ENCODE measurements at places on chromosomes 13 and 19.

DNA sequence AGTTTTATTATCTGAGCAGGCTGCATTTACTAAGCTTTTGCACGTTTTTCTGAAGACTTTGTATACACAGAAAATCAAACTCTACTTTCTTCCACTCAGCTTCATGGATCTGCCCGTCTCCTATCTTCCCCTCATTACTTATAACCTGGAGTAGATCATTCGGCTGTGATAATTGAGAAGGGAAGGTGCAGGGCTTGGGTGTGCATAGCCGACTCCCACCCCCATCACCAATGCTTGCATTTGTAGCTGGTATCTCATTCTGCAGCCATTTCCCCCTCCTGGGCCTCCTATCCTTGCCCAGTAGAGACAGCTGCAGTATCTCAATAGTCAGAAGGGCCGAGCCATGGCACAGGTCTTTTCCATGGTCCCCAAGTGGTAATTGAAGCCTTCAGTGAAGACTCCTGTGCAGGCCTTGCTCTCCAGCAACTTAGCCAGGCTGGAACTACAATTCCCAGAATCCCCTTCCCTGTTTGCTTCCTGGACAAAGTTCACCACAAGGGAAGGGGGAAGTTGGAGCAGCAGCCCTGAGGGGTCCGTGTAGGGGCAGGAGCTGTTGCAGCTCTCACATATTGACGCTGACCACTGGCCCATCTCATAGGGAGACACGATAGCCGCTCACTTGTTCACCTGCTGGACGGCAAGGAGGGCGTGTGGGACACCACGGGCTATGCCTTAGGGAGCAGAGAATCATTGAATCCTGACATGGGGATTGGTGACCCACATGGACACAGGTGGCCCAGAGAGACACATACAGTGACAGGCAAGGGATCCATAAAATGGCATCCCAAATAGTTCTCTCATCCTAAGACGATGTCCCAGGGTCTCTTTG is 2.1 kb upstream of the SIGLEC8 start:
- no peak for DNase-seq

DNA sequence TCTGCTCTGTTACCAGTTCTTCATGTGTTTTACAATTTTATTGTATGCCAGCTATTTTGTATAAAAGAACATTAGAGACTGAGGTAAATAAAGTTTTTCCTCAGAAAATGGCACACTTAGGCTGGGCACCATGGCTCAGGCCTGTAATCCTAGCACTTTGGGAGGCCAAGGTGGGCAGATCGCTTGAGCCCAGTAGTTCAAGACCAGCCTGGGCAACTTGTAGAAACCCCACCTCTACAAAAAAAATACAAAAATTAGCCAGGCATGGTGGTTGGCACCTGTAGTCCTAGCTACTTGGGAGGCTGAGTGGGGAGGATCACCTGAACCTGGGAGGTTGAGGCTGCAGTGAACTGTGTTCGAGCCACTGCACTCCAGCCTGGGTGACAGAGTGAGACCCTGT is 32.0 kb downstream of the CCDC8 start:
- peak; percentile 1 for DNase-seq

- DNase-seq = no peak
Measured at GRCh38 chr13:108828086-108828815, 198.8 kb downstream of the MYO16 start.

GRCh38 chr13:110593430-110594130 is 21.8 kb upstream of the NAXD start:
- DNase-seq = peak; percentile 34

- peak; percentile 11 for DNase-seq
Measured at GRCh38 chr19:46386151-46386550, 27.2 kb downstream of the CCDC8 start.

DNA sequence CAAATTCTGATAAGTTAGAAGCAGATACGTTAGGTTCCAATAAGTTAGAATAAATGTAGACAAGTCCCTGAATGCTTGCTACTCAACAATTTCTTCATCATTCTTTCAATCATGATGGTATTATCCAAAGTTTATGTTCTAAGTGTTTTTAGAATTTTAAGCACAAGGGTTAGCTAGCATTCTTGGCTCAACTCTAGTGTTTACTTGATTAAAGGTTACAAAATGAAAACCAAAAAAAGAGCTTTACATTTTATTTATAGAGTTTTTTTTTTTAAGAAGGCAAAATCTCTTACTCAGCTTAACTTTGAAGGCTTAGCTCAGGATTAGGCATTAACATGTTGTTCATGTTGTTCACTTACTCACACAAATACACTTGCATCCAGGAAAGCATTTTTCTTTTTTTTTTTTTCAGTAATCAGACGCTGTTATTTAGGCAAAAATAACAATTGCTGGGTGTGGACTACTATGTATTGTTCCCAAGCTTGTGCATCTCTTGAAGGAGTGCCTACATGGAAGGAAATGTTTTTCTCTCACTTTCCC is 420.6 kb downstream of the DCT start:
- DNase-seq = no peak

- no peak for DNase-seq
Measured at GRCh38 chr13:51552027-51552426, 32.2 kb upstream of the WDFY2 start.

- DNase-seq = no peak
Measured at GRCh38 chr19:37564624-37565369, 29.8 kb downstream of the ZNF571 start.

- no peak for DNase-seq
Measured at GRCh38 chr13:29379281-29379680, 216.2 kb downstream of the SLC7A1 start.

DNA sequence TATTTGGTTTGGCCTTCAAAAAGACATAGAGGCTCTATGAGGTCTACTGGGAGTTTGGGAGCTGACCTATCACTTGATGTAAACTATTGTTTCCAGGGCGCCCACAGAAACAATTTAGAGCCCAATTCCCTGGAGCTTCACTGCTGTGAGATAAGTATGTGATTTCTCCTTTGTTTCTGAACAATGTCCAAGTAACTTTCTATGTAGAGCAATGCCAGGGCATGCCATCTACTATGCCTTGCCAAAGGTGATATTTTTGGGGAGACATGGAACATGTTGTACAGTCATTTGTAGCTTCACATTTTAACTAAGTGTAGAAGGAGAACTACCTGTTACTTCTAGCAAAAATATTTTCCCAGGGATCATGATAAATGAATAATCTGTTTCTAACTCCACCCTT is 872.6 kb downstream of the GPC5 start:
- DNase-seq = no peak

GRCh38 chr13:94620286-94620896 is 18.7 kb downstream of the GPR180 start:
- peak; percentile 54 for DNase-seq

DNA sequence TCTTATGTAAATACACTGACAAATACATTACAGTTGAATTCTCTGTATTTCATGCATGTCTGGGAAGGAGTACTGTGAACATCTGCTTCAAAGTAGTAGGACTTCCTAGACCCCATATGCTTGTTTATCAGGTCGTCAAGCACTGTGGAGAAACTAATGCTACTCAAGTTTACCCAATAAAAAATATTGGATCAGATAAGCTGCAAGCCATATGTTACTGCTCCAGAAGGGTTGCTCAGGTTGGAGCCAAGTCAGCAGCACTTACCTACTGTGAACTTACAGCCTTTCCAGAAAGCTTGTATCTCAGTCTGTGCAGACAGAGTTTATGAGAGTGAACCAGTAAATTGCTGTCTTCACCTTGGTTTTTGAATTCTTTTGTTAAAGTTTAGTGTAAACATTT is 36.2 kb downstream of the SLAIN1 start:
- DNase-seq = no peak

- peak; percentile 52 for DNase-seq
Measured at GRCh38 chr19:18520848-18521691, 800 bp downstream of the ELL start.

DNA sequence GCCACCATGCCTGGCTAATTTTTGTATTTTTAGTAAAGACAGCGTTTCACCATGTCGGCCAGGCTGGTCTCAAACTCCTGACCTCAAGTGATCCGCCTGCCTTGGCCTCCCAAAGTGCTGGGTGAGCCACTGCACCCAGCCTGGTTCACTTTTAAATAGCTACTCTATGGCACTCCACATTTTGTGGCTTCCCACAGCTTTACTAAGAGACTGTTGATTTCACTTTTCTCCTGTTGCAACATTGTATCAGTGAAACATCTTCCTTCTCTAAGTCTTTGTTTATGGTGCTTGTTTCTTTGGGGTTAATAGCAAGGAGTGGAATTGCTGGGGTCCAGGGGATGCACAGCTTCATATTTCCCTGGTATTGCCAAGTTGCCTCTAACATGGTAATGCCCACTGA is 12.3 kb downstream of the TMEM38A start:
- no peak for DNase-seq

DNA sequence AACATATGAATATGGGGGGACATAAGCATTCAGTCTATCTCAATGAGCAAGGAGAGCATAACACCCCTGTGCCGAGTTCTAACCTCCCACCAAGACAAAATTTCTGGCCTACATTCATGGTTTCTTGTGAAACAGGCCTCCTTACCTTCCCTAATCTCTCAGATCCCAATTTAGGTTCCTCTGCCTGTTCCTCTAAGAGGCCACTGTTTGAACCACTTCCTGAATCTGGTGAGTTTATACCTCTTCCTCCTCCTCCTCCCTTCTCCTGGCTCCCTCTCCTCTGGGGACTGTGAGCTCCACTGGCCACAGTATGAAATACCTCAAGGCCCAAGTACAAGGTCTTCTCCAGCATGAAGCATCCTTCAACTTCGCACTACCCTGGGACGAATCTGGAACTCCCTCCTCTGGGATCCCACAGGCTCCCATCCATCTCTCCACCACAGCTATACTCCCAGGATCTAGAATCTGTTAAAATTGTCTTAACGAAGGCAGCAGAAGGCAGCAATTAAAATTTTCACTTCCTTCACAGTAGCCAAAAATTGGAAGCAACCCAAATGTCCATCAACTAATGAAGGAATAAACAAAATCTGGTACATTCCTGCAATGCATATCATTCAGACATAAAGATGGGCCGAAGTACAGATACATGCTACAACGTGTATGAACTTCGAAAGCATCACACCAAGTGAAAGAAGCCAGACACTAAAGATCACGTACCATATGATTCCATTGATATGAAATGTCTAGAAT is 7.8 kb upstream of the SIGLECL1 start:
- DNase-seq = no peak

DNA sequence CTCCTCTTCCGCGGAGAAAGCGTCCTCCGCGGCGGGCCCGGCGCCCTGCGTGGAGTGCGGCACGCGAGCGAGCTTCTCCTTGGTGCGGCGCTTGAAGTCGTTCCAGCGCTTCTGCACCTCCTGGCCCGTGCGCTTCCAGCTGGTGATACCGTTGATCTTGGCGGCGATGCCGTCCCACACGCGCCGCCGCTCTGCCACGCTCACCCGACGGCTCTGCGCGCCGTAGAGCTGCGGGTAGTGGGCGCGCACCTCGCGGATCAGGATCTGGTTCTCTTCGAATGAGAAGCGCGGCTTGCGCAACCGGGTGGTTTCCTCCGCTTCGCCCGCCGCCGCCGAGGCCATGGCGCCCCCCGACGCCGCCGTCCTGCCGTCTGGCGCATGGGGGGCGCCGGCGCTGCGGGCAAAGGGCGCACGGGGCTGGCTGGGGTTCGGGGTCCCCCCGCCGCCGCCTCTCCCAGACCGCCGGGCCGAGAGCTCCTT is 941 bp downstream of the MYPOP start:
- peak; percentile 50 for DNase-seq

DNA sequence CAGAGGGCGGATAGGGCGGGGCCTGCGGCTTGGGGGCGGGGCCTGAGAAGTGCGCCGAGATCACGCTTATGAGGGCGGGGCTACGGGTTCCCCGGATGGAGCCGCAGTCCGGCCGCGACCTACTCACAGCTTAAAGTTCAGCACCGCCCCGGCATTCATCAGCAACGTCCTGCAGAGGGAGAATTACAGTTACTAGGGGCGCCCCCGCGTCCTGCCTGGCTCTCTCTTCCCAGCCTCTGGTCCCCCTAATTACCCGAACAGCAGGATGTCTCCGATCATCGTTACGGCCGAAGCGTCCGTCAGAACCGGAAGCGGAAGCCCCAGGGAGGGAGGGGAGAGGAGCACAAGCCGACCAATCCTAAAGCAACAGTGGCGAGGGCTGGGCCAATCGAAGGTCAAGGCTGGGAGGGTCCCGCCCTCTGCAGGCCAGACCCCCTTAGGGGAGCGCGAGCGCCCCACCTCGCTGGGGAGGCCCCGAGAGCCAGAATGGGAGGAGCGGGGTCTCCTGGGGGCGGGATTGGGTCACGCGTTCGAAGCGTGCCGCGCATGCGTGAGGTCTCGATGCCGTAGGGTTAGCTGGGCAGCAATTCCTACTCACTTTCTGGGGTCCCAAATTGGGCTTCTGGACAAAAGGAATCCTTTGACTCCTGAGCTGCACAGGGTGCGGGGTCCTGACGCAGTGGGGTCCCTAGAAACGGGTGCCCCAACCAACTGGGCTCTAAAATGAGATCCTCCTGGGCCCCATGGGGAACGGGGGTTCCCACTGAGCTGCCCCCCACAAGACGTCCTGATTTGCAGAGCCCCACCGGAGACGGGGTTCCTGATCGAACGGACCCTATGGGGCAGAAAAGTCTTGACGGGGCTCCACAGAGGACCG is at the start of gene SMIM7:
SMIM7 (minus strand) TSS at position 313 of the 877 bp plus-strand sequence; CDS start at position 279, 34 bp downstream.
- peak; percentile 99 for DNase-seq

GRCh38 chr19:28024920-28025319 is 1188.0 kb downstream of the UQCRFS1 start:
- DNase-seq = no peak

GRCh38 chr13:21517576-21517975 is 58.5 kb upstream of the ZDHHC20 start:
- no peak for DNase-seq

- DNase-seq = no peak
Measured at GRCh38 chr13:104571161-104571892, 1505.1 kb upstream of the SLC10A2 start.

GRCh38 chr13:110349239-110349638 is 42.2 kb downstream of the COL4A2 start:
- no peak for DNase-seq

- peak; percentile 31 for DNase-seq
Measured at GRCh38 chr19:45254044-45254531, 3.0 kb downstream of the MARK4 start.

DNA sequence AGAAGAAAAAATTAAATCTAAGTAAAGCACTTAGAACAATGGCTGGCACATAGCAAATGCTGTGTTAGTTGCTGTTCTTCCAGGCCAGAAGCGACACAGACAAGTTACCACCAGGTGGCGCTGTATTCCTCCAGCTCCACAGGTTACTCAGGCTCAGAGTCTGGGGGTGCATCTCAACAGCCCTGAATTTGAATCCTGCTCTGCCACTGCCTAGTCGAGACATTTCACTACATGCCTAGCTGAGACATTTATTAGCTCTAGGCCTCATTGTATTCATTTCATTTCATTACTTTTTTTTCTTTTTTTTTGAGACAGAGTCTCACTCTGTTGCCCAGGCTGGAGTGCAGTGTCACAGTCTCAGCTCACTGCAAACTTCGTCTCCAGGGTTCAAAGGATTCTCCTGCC is 16.4 kb upstream of the CYP2B6 start:
- peak; percentile 87 for DNase-seq

GRCh38 chr13:20182231-20182846 is 10.4 kb downstream of the GJB2 start:
- DNase-seq = peak; percentile 60

DNA sequence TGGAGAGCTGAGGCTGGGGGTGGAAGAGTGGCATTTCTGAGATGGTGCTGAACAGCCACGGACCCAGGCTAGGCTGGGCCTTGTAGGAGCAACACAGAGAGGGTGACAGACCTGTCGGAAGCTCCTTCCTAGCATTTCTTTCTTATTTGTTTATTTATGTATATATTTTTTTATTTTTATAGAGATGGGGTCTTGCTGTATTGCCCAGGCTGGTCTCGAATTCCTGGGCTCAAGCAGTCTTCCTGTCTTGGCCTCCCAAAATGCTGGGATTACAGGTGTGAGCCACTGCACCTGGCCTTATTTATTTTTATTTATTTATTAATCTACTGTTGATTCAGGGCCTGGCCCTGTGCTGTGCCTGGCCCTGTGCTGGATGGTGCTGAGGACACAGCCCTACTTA is 6.5 kb downstream of the CIC start:
- DNase-seq = no peak

All from activated naive CD4-positive, alpha-beta T cell treated with anti-CD3 and anti-CD28 coated beads, Interleukin-2, amount 10 ng/mL, durations not matched to agents 7 days and 5 days (primary cell).